ENCODE measurements at places on chromosomes 6 and 20.

GRCh38 chr6:43644940-43645612 lies at the start of gene RSPH9:
TSS of gene RSPH9 (plus strand) at chr6:43645036. CDS start at chr6:43645099, 63 bp downstream.
- DNase-seq, result peak; percentile 86

- DNase-seq, result peak; percentile 58
Observed at GRCh38 chr20:61874421-61875068, 191.1 kb downstream of the TAF4 start.

DNA sequence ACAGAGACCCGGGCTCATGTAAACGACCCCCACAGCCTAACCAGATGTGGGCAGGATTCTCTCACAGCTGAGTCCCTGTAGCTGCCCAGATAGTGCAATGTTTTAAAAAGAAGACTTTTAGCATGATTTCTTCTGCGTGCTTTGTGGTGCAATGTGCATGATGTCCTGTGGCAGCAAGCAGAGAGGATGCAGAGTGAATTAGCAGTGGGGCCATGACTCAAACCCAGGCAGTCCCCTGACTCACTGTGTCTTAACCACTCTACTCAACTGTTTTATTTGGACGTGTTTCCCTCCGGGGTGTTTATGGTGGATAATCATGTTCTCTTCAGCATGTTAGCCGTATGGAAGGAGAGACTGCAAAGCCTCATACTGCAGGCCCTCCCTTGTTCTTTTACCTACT lies 247.9 kb downstream of the SLC24A3 start:
- DNase-seq, result no peak

- no peak for DNase-seq
Observed at GRCh38 chr20:24699321-24700165, 230.1 kb downstream of the SYNDIG1 start.

DNA sequence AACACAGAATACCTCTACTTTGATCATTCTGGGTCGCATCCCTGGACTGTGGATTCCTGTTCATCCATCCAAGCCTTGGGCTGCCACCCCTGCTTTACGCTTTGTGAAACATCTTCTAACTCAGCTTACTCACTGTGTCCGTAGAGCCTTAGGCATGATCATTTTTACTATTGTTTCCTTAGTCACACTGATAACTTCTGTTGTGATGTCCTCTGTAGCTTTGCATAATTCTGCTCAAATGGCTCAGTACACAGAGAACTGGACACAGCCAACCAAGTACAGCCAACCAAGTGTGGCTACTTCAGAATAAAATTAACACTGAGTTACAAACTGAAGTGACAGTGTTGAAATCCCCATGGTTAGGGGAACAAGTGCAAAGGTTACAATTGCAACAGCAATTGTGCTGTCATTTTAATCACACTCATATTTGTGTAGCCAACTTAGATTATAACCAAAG lies 8.6 kb upstream of the FKBP1A start:
- no peak for DNase-seq
